B cell (primary cell): ENCODE measurements at places on chromosomes 3 and 15. TPM values are rescaled to one million over a fixed set of nuclear protein-coding genes. Genes with fewer than 3 reads are reported as not detected.

Gene NANOGP8
- not detected in 2 replicates for total RNA-seq

Gene CEMIP
- total RNA-seq, result 0.24 and 0.32 TPM in 2 replicates

Gene NCEH1
- 7.7 and 8.6 TPM in 2 replicates for total RNA-seq

Gene GOLGA8N
- 7.5 and 9.6 TPM in 2 replicates for total RNA-seq

Gene TRAT1
- 0.58 TPM in 1 of 2 replicates, not detected in the other for total RNA-seq

Gene LRRC31
- not detected in 2 replicates for total RNA-seq

Gene APBA2
- total RNA-seq, result not detected in 2 replicates

Gene PAK6
- 0.80 and 1.2 TPM in 2 replicates for total RNA-seq

Gene MNS1
- total RNA-seq, result 0.83 TPM in 1 of 2 replicates, not detected in the other

Gene ALPK3
- total RNA-seq, result 0.15 and 0.24 TPM in 2 replicates

Gene CSTA
- not detected in 2 replicates for total RNA-seq

Gene COLQ
- 1.9 TPM in 2 replicates for total RNA-seq
